ENCODE measurements at places on chromosomes 2 and 18. TPM values are rescaled to one million over a fixed set of nuclear protein-coding genes. Genes with fewer than 3 reads are reported as not detected.

DNA sequence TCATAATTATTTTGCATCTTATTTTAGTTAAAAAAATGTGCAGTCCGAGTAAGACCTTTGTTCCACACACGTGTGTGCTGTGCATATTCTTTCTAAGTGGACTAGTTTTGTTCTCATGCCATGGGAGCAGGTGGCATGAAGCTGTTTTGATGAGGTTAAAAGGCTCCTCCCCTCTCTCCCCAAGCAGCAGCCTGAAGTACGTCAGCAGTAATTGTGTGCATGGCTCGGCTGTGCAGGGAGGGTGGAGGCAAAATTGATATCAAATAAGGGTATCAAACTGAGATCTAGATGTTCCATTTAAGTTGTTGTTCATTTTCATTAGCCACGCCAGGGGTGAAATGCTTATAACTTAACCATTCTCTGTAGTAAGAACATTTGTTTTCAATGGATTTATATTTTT, at the start of gene NYAP2:
Gene NYAP2 (plus strand): TSS at position 207 of the 400 bp plus-strand sequence. CDS start 9,171 bp downstream, outside the sequence.
- DNase-seq = no peak

DNA sequence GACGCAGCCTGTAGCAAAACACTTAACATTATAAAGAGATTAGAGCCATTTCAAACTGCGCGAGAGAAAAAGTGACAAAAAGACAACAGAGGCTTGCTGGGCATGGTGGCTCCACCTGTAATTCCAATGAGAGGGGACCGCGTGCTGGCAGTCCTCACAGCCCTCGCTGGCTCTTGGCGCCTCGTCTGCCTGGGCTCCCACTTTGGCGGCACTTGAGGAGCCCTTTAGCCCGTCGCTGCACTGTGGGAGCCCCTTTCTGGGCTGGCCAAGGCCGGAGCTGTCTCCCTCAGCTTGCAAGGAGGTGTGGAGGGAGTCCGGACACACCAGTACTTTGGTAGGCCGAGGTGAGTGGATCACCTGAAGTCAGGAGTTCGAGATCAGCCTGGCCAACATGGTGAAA, 9.3 kb upstream of the IFIH1 start:
- DNase-seq = no peak

DNA sequence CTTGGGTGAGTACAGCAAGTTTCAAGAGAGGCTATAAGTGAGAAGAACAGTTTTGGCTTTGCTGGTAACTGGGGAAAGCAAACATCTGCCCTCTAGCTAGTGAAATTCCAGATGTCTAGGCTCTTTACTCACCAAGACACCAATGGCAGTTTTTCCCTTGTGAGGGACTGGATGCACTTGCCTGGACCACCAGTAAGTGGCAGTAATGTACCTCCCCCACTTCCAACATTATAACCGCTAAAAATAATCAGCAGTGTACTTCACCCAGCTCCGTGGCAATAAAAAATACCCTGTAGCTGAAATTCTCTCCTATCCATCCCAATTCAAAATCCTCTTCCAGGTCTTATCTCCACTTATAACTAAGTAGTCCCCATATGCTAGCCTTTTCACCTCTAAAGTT, 383.9 kb downstream of the ARHGAP15 start:
- DNase-seq = peak; percentile 16

- no peak for DNase-seq
These were observed 718.2 kb upstream of the SOX11 start for GRCh38 chr2:4973973-4974372.

The SLC19A3 gene
- 2.3 TPM for polyA plus RNA-seq

The PCARE gene
- 0.29 TPM for polyA plus RNA-seq

GRCh38 chr2:174038462-174038861, 73.3 kb upstream of the SP3 start:
- DNase-seq = no peak

The SERPINB11 gene
- polyA plus RNA-seq = not detected

GRCh38 chr2:216424274-216424673, 12.0 kb downstream of the SMARCAL1 start:
- no peak for DNase-seq

DNA sequence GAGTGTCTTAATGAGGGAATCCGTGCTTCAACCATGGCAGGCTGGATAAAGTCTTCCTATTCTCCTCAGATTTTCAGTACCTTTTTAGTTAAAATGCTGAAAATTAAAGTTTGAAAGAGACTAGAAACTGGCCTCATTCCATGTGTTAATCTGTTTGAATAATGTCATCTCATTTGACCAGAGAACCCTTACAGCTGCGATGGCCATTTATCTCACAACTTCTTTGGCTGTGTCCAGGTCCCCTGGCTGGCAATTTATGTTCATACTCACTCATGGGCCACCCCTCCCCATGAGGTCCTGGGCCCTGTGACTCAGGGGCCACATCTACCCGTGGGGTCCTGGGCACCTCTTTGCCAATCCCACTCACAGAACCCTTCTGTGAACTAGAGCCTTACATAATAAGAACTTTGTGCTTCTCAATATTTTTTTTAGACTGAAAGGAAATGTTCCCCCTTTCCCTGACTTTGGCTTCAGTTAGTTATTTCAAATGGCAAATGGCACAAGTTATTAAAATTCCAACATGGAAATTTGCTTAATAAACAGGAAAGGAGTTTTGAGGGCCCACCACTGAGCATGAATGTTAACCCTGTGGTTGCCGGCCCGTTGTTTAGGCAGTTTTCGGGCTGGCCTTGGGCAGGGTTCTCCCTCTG, 134.6 kb downstream of the UXS1 start:
- DNase-seq = no peak

The TOGARAM2 gene
- 68.3 TPM for polyA plus RNA-seq

- no peak for DNase-seq
These were observed 7.3 kb upstream of the IL1B start for GRCh38 chr2:112843836-112844235.

The ANKRD12 gene
- 3.1 TPM for polyA plus RNA-seq

The EN1 gene
- polyA plus RNA-seq = not detected

The MAP2 gene
- 3.5 TPM for polyA plus RNA-seq

DNA sequence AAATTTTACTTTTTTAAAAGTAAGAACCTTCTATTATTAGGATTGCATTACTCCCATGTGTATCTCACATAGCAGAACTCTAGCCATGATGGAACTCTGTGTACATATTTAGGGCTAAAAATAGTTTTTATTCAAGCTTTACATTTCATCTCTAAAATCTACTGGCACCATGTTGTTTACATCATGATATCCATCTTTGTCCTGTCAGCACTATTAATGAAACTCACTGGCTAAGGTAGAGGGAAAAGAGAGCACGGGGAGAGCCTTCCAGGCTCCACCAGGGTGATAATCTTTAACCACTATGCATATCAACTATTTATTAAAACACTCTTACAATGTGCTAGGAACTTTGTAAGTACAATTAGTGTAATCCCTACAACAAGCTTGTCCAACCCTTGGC, 34.7 kb downstream of the RAD51AP2 start:
- DNase-seq = no peak

GRCh38 chr18:79413426-79413825, 17.7 kb downstream of the NFATC1 start:
- no peak for DNase-seq

The CHRND gene
- polyA plus RNA-seq = not detected

DNA sequence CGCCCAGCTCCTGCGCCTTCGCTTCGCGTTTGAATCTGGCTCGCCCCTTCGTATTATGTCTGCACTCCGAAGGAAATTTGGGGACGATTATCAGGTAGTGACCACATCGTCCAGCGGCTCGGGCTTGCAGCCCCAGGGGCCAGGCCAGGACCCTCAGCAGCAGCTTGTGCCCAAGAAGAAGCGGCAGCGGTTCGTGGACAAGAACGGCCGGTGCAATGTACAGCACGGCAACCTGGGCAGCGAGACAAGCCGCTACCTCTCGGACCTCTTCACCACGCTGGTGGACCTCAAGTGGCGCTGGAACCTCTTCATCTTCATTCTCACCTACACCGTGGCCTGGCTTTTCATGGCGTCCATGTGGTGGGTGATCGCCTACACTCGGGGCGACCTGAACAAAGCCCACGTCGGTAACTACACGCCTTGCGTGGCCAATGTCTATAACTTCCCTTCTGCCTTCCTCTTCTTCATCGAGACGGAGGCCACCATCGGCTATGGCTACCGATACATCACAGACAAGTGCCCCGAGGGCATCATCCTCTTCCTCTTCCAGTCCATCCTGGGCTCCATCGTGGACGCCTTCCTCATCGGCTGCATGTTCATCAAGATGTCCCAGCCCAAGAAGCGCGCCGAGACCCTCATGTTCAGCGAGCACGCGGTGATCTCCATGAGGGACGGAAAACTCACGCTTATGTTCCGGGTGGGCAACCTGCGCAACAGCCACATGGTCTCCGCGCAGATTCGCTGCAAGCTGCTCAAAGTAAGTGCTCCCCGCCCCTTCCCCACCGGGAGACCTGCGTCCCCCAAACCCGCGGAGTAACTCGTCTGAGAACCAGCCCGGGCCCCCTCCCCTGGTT, 453 bp downstream of the KCNJ3 start:
- DNase-seq = no peak

GRCh38 chr2:120471166-120471565, 125.2 kb downstream of the INHBB start:
- no peak for DNase-seq

- DNase-seq = no peak
These were observed 254.5 kb downstream of the TFCP2L1 start for GRCh38 chr2:121030523-121030922.
